Suppressor macrophage (primary cell): ENCODE measurements at places on chromosomes 12 and 14.
A peak's percentile ranks its signal among the peaks of the same experiment; 100 is the strongest.

- no peak for DNase-seq
These were observed 86.4 kb downstream of the WSCD2 start for GRCh38 chr12:108215458-108215857.

GRCh38 chr12:90917431-90917830 is 37.5 kb downstream of the CCER1 start:
- no peak for DNase-seq

DNA sequence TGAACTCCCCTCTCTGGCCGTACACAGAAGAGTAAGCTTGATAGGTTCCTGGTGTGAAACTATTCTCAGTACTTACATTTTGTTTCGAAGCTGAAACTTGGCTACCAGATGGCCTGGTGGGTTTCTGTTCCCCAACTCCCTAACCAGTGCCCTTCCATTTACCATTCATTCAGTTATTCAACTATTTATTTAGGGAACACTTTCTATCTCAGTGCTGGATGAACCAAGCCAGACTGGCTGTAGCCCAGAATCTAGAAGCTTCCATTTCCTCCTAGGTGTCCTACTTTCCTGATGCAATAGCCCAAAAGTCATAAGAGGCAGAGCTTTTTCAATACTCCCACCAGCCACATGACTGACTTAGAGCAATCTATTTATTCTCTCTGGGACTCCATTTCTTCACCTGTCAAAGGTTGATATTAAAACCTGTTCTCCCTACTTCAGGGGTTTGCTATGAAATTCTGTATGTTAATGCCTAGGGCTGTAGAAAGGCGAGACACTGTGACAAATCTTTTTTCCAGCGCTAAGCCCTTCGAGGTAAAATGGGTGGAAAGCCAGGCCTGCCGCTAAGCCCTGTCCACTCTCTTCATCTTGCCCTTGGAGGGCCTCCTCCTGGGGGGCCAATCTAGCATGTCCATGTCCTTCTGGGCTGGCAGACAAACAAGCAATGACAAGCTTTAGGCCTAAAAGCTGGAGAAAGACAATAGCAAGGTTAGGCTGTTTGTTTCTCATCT is 8.1 kb upstream of the IRF2BPL start:
- DNase-seq, result peak; percentile 72

GRCh38 chr14:30357791-30358190 is 201.2 kb upstream of the G2E3 start:
- DNase-seq, result no peak

DNA sequence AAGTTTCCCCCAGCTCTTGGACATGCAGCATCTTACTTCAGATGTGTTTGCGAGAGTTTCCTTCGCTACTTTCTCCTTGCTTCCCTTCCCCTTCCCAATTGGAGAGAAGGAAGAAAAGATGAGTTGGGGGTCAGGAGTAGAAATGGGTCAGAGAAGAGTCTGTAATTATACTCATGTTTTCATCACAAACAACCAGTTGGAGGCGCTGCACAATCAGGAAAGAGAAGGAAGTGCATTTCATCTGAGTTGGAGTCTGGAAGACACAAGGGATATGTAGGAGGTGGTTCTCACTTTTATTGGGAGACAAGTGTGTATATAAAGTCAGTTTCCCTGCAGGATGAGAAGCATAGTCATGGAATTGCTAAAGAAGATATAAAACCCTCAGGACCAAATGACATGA is 31.3 kb upstream of the VSX2 start:
- DNase-seq, result no peak

GRCh38 chr12:130978785-130979184 is 25.1 kb downstream of the ADGRD1 start:
- DNase-seq, result peak; percentile 39

GRCh38 chr12:121649819-121650353 is 19.6 kb downstream of the MORN3 start:
- peak; percentile 27 for DNase-seq

DNA sequence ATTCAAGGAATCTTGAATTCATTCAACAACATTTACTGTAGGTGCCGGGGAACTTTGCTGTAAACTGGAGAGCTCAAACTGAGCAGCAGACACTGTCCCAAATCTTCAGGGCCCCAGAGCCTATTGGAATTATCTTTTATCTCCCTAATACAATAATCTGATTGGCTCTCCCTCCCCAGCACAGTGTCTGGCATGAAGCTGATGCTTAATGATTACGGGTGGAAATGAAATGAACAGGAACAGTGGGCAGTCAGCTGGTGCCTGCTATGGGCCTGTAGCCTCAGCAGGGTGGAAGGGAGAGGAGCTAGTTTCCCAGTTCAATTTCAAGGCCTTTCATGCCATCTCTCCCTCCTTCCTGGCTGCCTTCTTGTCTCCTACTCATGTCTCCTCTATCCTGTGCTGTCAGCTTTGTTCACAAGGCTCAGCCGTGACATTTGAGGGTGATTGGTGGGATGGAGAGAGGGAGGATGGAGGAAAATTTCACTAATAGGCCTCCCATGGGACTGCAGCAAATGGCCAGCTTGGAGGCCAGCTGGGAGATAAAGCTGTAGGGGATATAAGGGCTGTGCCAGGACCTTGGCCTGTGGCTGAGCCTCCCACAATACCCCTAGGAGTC is 4.3 kb upstream of the RAPGEF3 start:
- DNase-seq, result no peak

DNA sequence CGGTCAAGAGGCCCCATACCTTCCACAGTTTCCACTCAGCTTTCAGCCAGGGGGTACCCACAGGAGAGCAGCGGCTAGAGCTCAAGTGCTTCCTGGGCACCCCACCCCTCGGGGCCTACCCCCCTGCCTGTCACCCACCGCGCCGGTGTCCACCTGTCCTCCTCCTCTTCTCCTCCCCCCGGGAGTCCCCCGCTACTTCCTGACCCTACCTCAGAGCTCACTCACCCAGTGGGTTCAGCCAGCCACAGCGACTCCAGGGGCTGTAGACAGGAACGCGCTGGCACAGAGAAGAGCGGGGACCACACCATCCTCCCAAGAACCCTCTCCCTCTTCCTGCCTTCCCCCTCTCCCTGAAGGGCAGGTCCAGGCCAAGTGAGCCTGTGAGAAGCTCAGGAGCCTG is 123.0 kb downstream of the ESRRB start:
- DNase-seq, result no peak

- peak; percentile 24 for DNase-seq
These were observed 31.9 kb upstream of the CHGA start for GRCh38 chr14:92890830-92891588.

- peak; percentile 95 for DNase-seq
These were observed 41.7 kb downstream of the SUSD6 start for GRCh38 chr14:69652942-69653684.

- DNase-seq, result no peak
These were observed 113.6 kb upstream of the SLC35F4 start for GRCh38 chr14:57979376-57980048.

DNA sequence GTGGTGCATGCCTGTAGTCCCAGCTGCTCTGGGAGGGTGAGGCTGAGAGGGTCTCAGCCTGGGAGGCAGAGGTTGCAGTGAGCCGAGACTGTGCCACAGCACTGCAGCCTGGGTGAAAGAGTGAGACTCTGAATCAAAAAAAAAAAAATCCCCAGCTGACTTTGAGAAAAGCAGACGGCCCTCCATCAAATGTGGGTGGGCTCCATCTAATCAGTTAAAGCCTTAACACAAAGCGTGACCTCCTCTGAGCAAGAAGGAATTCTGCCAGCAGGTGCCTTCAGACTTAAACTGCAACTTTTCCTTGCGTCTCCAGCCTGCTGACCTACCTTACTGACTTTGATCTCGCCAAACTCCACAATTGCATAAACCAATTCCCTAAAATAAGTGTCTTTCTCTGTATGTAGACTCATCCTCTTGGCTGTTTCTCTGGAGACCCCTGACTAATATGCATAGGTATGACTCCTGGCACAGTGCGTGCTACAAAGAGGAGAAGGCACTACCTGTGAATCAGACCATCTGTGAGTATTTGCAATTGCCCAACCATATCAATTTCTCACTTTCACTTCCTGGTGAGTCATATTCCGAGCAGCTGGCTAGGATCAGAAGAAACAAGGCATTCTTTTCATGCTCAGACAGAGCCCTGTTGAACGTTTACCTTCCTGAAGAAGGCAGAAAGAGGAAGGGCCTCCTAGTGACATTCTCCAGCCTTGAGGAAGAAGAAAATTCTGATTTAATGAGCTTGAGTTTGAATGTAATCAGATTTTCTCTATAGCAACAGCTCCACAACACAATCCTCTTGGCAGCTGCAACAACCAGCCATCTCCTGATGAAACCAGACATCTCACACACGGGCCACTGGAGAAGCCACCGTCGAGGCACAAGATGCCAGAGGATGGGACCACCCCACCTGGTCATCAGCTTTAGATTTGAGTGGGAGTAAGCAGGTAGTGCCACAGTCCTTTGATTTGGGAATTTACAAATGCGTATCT is 54.3 kb downstream of the CLMN start:
- DNase-seq, result peak; percentile 74

GRCh38 chr12:32789446-32789845 is 33.7 kb upstream of the YARS2 start:
- DNase-seq, result no peak

DNA sequence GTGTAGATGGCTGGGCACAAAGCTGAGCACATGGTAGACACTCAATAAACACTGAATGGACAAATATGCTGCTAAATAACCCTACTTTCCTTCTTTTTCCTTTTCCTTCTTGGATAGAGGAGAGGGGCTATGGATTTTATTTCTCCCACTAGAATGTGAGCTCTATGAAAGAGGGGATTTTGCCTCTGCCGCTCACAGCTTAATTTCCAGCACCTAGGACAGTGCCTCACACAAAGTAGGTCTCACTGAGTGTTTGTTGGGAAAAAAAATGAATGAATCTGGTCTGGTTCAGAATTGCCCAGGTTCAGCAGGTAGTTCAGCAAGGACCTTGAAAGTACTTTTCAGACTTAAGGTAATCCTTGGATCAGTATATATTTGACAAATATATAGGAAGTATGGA is 65.5 kb downstream of the WSCD2 start:
- no peak for DNase-seq

GRCh38 chr14:102510616-102511520 is 1.3 kb upstream of the ANKRD9 start:
- no peak for DNase-seq

GRCh38 chr12:119180380-119181040 is 1.8 kb downstream of the HSPB8 start:
- DNase-seq, result no peak

- peak; percentile 60 for DNase-seq
These were observed 20.2 kb upstream of the DUSP16 start for GRCh38 chr12:12582895-12583303.

- DNase-seq, result peak; percentile 30
These were observed 52.1 kb downstream of the LRCOL1 start for GRCh38 chr12:132558042-132558856.
